ENCODE measurements at places on chromosomes 6 and 20.

DNA sequence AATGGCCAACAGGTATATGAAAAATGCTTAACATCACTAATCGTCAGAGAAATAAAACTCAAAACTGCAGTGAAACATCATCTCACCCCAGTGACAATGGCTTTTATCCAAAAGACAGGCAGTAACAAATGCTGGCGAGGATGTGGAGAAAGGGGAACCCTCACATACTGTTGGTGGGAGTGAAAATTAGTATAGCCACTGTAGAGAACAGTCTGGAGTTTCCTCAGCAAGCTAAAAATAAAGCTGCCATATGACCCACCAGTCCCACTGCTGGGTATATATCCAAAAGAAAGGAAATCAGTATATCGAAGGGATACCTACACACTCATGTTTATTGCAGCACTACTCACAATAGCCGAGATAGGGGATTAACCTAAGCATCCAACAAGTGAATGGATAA, 23.4 kb upstream of the INSM1 start:
- DNase-seq = no peak

- no peak for DNase-seq
Measured at GRCh38 chr6:15843226-15843625, 180.4 kb upstream of the DTNBP1 start.

DNA sequence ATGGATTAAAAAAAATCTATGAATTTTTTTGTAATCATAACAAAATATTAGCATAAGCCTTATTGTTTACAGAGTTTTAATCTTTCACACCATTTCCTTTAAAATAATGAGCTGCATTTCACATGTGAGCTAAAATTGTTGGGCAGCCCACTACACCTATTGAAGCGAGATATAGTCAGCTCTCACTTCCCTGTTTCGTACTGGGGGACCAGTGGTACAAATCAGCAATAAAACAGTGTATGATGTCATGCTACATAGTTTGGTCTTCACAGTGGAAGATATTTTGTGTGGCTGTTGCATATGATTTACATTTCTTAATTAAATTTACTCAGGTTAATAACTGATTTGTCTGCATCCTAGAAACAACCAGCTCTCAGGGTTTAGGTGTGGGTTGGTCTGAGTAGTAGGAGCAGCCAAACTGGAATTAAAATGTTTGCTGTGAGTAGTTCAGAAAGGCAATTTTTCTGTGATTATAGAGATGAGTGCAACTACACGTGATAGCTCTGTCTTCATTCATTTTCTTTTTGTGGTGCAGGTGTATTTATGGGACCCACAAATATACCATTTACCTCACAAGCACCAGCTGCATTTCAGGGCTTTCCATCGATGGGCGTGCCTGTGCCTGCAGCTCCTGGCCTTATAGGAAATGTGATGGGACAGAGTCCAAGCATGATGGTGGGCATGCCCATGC, 99.3 kb downstream of the B3GAT2 start:
- no peak for DNase-seq

- no peak for DNase-seq
Measured at GRCh38 chr6:113318575-113318917, 538.6 kb upstream of the MARCKS start.

- no peak for DNase-seq
Measured at GRCh38 chr6:100171533-100172321, 177.7 kb upstream of the MCHR2 start.

- no peak for DNase-seq
Measured at GRCh38 chr6:19333936-19334335, 503.2 kb upstream of the ID4 start.

- no peak for DNase-seq
Measured at GRCh38 chr6:98959631-98960030, 11.9 kb upstream of the FBXL4 start.

- no peak for DNase-seq
Measured at GRCh38 chr6:165119231-165120020, 190.0 kb downstream of the C6orf118 start.

DNA sequence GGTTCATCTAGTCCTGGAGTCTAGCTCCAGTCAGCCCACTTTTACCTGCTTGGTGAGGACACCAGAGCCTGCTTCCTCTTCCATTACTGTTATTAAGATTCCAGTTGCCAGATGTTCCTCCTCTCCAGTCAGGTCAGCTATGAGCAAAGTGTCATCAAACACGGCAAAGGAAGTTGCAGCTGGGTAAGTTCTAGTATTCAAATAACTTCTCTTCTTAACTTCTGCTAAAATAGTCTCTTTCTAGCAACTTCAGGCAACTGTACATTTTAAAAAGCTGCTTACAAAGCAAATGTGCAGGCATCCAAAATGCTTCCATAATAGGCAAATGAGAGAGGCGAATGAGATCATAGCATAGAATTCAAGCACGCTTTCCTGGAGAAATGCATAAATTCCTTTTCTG, 18.4 kb upstream of the MRPS18A start:
- DNase-seq = no peak

DNA sequence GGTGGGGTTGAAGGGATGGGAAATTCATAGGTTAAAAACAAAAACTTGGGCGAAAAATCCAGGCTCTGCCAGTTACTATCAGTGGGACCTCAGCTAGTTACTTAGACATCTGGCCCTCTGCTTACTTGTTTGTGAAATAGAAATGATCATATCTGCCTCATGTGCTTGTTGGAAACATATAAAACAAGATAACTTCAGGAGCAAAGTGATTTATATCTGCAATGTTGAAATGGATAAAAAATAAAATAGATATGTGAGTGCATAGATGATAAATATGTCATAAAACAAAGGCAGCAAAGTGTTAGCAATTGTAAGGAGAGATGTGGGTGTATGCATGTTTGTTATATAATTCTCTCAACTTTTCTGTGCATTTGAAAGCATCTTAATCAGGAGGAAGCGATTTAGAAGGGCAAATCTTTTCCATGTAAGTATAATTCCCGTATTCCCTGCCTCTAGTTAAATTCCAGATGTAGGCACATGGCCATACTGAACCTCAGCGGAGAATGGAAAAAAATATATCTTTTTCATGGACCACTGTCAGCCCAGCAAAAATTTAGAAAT, 579.0 kb upstream of the FLRT3 start:
- no peak for DNase-seq

DNA sequence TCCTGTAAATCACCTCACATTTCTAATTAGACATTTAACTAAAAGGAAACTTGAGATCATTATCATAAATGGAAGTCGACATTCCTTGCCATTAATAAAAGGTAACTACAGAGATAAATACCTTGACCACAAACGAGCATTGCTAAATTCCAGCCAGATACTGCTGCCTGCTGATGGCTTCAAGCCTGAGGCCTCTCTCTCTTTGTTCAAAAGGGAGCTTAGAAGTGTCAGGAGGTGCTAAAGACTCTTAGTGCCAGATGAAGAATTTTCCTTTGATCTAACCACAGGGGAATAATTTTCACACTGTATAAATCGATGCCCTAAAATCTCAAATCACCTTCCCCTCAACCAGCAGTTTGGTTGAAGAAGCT, 248.2 kb upstream of the PMEPA1 start:
- no peak for DNase-seq

GRCh38 chr6:130615816-130616215, 211.4 kb upstream of the SMLR1 start:
- no peak for DNase-seq

- DNase-seq = peak; percentile 90
Measured at GRCh38 chr20:35447082-35447789, 8.2 kb upstream of the CEP250 start.

- no peak for DNase-seq
Measured at GRCh38 chr6:82602776-82603175, 239.2 kb downstream of the TPBG start.

GRCh38 chr20:61558726-61559125, 306.7 kb downstream of the CDH4 start:
- DNase-seq = no peak

DNA sequence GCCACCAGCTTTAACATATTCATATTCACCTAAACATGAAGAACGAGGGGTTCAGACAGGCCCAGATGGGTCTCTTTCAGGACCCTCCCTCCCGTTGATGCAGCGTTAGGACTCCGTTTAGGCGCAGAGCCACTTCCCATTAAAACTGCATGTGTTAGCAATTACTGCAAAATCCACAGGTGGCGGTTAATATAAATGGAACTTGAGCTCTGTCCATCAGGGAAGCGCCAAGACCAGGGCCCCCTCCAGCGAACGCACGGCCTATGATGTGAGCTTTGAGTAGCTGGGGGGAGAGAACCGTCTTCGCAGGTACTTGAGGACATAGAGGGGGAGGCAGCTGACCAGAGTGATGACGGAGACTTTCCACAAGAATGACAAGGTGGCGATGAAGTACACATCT, 58.4 kb upstream of the NFATC2 start:
- no peak for DNase-seq

DNA sequence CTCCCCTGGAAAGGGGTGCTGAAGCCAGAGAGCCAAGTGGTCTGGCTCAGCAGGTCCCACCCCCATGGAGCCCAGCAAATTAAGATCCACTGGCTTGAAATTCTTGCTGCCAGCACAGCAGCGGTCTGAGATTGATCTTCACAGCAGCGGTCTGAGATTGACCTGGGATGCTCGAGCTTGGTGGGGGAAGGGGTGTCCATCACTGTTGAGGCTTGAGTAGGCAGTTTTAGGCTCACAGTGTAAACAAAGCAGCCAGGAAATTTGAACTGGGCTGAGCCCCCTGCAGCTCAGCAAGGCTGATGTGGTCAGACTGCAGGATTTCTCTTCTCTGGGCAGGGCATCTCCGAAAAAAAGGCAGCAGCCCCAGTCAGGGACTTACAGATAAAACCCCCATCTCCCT, 41.3 kb upstream of the B3GAT2 start:
- no peak for DNase-seq

- no peak for DNase-seq
Measured at GRCh38 chr6:21046276-21046675, 512.0 kb downstream of the CDKAL1 start.

- DNase-seq = no peak
Measured at GRCh38 chr6:108002365-108003221, 44.6 kb upstream of the SEC63 start.

DNA sequence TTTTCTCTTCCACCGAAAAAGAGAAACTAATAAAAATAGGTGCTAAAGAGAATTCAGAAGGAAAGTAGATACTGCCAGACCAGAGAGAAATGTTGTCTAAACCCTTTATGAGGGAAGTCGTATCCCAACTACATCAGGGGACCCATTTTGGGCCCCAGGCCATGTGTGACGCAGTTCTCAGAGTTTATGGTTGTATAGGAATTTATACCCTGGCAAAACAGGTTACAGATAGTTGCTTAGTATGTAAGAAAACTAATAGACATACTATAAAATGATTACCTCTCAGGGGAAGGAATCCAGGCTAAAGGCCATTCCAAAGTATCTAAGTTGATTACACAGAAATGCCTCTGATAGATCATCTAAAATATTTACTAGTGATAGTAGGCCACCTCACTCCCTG, 28.6 kb upstream of the SLC52A3 start:
- DNase-seq = no peak

GRCh38 chr6:21001736-21002135, 467.5 kb downstream of the CDKAL1 start:
- no peak for DNase-seq

GRCh38 chr6:166286839-166287271, 21.3 kb downstream of the PRR18 start:
- DNase-seq = no peak

DNA sequence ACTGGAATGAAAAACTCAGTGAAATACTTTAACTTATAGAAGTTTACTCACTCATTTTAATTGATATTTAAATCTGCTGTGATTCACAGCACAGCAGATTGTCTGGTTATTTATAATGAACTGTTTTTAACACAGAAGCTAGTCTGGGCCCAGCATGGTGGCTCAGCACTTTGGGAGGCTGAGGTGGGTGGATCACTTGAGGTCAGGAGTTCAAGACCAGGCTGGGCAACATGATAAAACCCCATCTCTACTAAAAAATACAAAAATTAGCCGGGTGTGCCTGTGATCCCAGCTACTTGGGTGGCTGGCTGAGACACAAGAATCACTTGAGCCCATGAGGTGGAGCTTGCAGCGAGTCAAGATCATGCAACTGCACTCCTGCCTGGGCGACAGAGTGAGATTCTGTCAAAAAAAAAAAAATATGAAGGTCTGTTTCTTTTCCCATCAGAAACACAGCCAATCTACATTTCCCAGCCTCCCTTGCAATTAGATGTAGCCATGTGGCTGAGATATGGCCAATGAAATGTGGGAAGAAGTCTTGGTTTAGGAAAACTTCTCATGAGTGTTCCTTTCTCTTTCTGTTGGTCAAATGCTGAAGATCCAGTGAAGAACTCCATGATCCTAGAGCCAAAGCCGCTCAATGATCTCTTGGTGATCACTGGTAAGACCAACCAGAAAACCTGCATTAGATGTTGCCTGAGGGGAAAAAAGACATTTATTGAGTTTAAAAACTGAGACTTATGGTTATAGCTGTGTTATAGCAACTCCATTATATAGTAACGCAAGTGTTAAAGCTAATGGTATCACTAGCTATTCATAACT, 31.3 kb upstream of the BTN3A2 start:
- no peak for DNase-seq

DNA sequence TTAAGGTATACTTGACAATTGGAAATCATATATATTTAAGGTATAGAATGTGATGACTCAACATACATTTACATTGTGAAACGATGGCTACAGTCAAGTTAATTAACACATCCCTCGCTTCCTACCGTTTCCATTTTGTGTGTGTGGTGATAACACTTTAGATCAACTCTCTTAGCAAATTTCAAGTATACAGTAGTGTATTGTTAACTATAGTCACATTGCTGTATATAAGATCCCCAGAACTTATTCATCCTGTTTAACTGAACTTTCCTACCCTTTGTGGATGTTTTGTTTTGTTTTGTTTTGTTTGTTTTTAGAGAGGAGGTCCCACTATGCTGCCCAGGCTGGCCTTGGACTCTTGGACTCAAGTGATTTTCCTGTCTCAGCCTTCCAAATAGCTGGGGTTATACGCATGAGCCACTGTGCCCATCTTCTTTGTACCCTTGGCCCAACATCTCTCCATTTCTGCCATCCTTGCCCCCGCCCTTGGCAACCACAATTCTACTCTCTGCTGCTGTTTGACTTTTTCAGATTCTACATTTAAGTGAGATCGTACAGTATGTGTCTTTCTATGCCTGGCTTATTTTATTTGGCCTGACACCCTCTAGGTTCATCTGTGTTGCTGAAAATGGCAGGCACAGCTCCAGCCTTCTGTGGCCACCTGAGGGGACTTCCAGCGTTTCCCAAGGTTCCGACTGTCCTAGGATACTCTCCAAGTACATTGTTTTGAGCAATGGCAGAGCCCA, 90.5 kb upstream of the SNX9 start:
- no peak for DNase-seq

- peak; percentile 53 for DNase-seq
Measured at GRCh38 chr6:26205161-26205624, 118.0 kb downstream of the HFE start.

DNA sequence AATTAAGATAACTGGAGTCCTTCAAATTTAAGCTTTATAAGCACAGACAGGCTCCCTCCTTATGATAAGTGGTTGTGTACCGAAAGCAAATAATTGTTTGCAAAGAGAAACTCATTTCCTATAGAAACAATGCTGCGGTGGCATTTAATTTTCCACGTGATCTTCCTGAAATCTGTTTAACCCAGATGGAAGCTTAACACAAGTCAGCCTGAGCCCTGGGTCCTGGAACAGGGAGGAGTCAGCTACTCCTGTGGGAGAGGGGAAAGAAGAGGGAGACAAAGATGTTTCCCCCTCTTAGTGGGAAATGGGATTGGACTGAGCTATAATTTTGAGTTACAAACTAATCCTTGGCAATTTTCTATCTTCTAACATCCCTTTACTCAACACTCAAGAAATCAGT, 136.5 kb downstream of the ELOVL4 start:
- no peak for DNase-seq
